ENCODE measurements at places on chromosomes 4 and X. TPM values are rescaled to one million over a fixed set of nuclear protein-coding genes. Genes with fewer than 3 reads are reported as not detected.

GRCh38 chr4:30912098-30912714, 192.0 kb downstream of the PCDH7 start:
- peak; percentile 1 for DNase-seq

Gene IBSP
- not detected for polyA plus RNA-seq

GRCh38 chr4:155914782-155915181, 11.3 kb downstream of the TDO2 start:
- no peak for DNase-seq

DNA sequence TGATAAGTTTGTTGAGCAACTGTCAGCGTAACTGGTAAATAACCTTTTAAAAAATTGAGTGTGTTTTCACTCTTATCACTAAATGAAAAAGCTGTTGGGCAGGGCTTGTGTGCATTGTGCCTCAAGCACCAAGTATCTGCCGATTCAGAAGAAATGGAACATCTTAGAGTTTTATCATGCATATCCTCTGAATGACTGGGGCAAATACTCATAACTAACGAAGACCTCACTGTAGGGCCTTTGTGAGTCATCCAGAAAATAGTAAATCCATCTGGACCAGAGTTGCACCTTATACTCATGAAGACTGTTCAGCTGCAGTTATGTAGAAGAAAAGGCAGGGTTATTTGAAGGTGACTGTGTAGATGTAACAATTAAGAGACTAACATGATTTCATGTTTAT, 222.1 kb downstream of the CAMK2D start:
- DNase-seq = peak; percentile 49

Gene SRPX2
- polyA plus RNA-seq = 87.1 TPM

Gene SOD3
- polyA plus RNA-seq = 3.8 TPM

GRCh38 chr4:26596843-26597242, 13.0 kb downstream of the TBC1D19 start:
- no peak for DNase-seq

Gene MID1IP1
- 31.3 TPM for polyA plus RNA-seq

GRCh38 chrX:33134164-33134563, 77.2 kb downstream of the DMD start:
- no peak for DNase-seq

Gene VSIG4
- not detected for polyA plus RNA-seq

GRCh38 chr4:29538889-29539646, 1181.1 kb upstream of the PCDH7 start:
- DNase-seq = no peak

GRCh38 chr4:82346126-82346525, 27.7 kb downstream of the HNRNPD start:
- no peak for DNase-seq

- no peak for DNase-seq
These were observed 2.0 kb downstream of the BCOR start for GRCh38 chrX:40095583-40096394.

DNA sequence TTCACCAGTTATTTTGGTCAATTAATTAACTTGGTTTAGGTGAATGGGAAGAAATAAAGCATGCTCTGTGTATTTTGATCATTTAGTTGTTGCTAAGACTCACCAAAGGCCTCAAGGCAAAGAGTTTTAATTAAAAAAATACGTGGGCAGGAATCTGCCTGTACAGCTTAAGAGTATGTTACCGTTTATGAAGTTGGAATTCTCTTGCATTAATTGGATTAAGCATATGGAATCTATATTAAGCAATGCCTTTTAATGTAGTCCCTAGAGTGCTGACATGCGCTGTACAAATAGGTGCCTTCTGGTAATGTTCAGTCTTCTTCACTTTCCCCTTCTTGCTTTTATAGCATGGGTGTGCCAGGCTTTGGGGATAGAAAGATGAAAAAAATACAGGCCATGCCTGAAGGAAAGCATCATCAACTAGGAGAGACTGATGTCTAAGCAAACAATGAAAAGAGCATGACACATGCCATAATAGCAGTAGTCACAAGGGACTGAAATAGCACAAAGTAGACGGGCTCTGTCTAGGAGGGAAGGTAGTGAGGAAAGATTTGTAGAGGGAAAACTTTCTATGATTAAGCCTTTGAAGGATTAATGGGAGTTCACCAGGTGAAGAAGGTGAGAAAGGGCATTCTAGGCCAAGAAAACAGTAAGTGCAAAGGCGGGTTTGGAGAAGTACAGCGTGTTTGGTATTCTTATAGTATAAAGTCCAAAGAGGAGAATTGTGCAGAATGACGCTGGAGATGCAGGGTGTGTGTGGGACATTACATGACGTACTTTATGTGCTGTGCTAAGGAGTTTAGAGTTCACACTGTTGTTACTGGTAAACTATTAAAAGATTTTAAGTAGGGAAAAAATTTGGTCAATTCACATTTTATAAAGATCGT, 226.1 kb upstream of the ANXA3 start:
- no peak for DNase-seq

DNA sequence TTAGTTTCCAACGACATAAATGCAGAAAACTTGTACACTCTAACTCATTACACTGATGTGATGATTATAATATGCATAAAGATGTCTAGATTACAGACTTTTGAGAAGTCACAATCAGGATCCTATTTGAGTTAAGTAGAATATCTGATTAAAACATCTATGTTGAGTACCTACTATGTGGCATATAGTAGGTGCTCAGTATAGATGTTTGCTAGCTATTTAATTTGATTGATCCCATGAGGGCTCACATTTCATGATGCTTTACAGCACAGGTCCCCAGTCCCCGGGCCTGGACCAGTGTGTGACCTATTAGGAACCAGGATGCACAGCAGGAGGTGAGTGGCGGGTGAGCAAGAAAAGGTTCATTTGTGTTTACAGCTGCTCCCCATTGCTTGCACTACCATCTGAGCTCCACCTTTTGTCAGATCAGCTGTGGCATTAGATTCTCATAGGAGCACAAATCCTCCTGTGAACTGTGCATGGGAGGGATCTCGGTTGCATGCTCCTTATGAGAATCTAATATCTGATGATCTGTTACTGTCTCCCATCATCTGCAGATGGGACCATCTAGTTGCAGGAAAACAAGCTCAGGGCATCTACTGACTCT, 33.0 kb upstream of the CXCL8 start:
- no peak for DNase-seq

Gene TEX13C
- polyA plus RNA-seq = not detected

Gene TLR3
- 1.1 TPM for polyA plus RNA-seq

Gene VEGFC
- 30.1 TPM for polyA plus RNA-seq

GRCh38 chr4:101205916-101206315, 141.4 kb downstream of the PPP3CA start:
- no peak for DNase-seq

GRCh38 chr4:94559351-94559806, 107.6 kb downstream of the PDLIM5 start:
- DNase-seq = no peak

- no peak for DNase-seq
These were observed 58.9 kb downstream of the CHIC2 start for GRCh38 chr4:54005475-54005874.

Gene UGT2A1
- polyA plus RNA-seq = not detected

Gene PLXNB3
- 5.5 TPM for polyA plus RNA-seq

DNA sequence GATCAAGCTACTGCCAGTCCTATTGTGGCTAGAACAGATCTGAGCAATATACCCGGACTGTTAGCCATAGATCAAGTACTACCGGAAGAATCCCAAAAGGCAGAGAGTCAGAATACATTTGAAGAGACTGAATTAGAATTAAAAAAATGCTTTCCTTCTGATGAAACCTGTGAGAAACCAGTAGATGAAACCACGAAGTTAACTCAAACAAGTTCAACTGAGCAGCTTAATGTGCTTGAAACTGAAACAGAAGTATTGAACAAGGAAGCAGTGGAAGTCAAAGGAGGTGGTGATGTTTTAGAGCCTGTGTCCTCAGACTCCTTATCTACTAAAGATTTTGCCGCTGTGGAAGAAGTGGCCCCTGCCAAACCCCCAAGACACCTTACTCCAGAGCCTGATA, 46.8 kb downstream of the WDR44 start:
- no peak for DNase-seq

GRCh38 chr4:125591290-125591689, 276.5 kb downstream of the FAT4 start:
- no peak for DNase-seq

DNA sequence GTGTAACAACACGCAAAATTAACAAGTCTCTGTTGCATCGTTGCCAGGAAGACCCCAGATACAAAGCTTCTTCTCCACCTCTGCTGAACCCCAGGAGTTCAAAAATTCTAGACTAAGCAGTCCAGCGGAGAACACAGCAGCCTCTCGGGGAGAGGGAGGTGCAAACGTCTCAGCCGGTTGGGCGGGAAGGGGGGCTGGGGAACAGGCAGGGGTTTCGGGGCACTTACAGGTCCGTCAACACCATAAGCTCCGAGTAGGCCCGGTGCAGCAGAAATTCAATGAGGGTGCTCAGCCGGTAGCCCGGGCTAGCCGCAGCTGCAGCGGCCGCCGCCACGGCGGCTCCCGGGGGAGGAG, 394 bp downstream of the MED14 start:
- DNase-seq = no peak

- DNase-seq = no peak
These were observed 81.6 kb upstream of the MID1 start for GRCh38 chrX:10702031-10702430.

Gene TCEAL6
- polyA plus RNA-seq = not detected

DNA sequence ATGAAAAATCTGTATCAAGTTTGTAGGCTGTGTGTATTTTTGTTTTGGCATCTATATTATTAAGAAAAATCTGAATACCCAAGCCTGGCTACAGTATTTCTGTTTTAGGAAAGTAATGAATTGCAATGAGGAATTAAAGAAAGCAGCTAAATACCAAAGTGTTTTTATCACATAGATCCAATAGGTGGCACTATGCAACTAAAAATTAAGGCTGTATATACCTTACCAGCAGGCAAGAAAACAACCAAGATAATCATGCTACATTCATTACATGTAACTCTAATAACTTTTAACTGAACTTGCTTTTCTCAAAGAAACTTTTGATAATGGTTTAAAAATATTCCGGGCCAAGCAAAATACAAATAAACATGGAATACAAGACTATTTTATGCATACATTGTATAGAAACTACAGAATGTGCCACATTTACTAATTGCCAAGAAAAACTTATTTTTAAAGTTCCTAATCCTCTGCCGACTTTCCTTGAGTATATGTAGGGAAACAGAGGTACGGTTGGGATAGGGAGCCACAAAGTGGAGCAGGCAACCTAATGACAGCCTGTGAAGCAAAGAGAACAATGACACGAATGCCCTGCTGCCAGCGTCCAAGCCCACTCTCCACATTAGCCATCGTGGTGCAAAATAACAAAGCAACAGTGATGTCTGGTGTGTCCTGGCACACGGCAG, 63.7 kb downstream of the SEC24D start:
- DNase-seq = no peak

DNA sequence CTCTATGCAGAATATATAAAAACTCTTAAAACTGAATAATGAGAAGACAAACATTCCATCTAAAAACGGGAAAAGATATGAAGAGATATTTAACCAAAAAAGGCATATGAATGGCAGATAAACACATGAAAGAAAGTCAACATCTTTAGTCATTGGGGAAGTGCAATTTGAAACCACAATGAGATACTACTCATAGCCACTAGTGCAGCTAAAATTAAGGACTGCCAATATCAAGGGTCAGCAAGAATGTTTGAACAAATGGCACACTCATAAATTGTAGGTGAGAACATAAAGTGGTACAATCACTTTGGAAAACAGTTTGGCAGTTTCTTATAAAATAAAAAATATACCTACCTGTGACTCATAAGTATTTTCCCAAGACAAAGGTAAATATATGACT, 534.9 kb upstream of the DIPK2B start:
- DNase-seq = no peak

Data from AG04450 (cell line).